ENCODE measurements at places on chromosomes 7 and 10.

DNA sequence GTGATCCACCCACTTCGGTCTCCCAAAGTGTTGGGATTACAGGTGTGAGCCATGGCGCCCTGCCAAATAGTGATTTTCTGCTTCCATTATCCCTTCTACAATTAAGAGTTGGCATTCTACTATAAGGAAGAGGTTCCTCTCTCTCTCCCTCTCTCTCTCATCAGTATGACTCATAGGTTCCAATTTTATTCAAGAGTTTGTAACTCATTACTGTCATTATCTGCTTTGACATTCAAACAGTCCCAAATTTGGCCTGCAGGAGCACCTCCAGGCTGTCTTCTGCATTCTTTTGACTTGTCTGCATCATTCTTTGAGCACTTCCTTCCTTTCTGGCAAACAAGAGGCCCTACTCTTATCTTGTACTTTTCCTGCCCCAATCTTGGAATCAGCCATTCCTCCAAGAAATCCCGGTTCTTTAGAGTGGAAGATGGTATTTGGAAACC is 33.2 kb upstream of the CALU start:
- no peak for DNase-seq

DNA sequence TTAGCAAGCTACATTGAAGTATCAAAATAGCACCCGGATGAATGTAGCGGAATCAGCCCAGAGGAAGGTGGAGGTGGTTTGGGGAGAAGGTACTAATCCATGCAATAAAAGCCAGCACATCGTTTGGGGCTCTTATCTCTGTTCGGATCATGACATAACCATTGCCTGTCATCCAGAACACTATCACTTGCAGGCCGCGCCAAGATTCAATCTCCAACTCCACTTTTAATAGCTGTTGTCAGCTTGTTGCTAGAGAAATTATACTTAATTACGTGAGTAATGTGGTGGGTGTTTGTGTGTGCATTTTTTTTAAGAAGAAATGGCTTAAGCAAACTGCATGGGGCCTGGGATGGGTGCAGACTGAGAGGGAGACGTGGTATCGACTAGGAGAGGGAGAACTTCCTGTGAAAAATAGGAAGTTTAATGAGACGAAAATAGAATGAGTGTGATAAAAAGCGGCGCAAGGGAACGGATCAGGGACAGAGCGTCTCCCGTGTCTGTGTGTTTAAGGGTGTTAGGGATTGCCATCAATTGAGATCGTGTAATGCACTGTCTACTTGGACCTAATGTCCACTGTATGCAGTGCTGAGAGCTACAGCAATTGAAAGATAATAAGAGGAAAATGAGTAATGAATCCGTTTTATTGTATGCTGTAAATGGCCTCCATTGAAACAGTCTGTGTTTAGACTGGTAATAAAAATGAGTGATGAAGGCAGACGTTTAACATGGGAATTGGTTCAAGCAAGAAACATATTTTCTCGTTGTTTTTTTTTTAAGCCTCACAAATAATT is 27.6 kb upstream of the SFMBT2 start:
- no peak for DNase-seq

- DNase-seq: no peak
Measured at GRCh38 chr10:30755441-30755953, 125.9 kb upstream of the LYZL2 start.

DNA sequence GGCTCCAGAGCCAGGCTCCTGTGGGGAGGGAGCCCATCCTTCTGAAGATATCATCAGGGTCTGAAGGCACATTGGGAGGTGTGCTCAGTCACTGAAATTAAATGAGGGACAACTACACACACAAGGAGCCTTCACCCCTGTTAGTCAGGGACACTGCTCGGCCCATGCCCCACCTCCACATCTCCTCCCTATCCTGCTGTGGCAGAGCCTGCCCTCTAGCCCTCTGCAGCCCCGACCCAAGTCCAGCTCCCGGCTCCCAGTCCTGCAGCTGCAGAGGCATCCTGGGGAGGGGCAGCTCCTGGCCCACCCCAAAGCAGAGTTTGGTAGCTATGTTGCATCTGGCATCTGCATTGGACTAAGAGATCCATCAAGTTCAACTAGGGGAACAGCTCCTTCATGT is 136.3 kb downstream of the ZNF248 start:
- no peak for DNase-seq

GRCh38 chr10:98141484-98142073 is 7.1 kb downstream of the R3HCC1L start:
- no peak for DNase-seq

GRCh38 chr7:45066409-45066808 is 22.4 kb downstream of the NACAD start:
- no peak for DNase-seq

GRCh38 chr7:148697256-148698006 is 1.3 kb upstream of the CUL1 start:
- DNase-seq: peak; percentile 28

- no peak for DNase-seq
Measured at GRCh38 chr10:130758529-130758928, 553.0 kb downstream of the TCERG1L start.

DNA sequence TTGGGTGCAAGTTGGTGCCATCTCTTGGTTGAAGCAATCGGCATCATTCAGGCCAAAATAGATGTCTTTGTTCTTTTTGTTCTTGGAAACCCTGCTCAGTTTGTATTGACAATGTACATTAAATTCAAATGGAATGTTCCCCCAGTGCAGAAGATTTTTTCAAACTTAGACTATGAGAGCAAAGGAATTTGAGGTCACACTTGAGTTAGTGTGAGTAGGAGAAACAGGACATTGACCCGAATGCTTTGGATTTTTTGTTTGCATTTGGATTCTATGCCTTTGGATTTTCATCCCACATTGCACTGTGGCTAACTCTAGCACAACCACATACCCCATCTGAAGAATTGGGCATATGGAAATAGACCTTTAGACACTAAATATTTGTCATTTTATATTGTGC is 480.0 kb downstream of the GALNT17 start:
- no peak for DNase-seq

DNA sequence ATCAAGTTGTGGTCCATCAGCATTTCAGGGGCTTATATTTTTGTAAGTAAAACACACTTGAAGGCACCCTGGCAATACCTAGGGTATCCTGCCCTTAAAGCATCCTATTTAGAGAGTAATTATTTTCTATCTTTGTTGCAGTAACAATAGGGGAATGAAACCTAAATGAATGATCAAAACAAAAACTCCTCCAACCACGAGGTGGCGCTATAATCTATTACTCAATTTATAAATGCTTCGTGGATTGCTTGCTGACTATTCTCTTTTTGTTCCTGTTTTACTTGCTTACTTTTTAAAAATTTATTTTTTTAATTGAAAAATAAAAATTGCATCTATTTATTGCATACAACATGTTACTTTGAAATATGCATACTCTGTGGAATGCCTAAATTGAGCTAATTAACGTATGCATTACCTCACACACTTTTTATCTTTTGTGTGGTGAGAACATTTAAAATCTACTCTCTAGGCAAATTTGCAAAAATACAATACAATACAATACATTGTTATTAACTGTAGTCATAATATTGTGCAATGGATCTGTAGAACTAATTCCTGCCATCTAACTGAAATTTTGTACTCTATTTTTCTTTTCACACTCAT is 147.7 kb upstream of the BMPER start:
- no peak for DNase-seq

DNA sequence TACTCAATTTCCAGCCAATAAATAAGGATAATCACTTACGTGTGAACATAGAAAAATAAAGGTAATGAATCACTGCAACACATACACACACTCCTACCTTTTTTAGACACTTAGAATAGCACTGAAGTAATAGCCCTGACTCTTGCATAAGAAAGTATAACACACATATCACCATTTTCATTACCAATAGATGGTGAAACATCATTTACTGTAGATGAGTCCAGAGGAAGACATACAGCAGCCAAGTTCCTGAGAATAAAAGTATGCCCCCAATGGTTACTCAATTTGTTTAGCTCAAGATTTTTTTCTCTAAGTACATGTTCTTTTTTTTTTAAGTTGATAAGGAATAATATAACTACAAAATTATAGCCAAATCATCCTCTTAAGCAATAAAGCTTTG is 316.3 kb downstream of the PARD3 start:
- DNase-seq: no peak

DNA sequence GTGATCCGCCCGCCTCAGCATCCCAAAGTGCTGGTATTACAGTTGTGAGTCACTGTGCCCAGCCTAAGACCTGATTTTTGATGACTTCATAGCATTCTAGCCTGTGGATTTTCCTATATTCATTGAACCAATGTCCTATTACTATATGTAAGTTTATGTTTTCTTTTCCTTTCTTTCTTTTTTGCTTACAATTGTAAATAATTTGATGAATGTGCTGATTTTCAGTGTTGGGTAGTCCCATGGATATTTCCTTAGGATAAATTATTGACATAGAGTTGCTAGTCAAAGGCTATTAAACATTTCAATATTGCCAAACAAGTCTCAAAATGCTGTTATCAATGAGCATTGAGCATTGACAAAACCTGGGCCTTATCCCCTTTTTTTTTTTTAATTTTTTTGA is 9.9 kb upstream of the PHYH start:
- no peak for DNase-seq
